Activated T-cell treated with anti-CD3 and anti-CD28 coated beads, Interleukin-2, amount 50 U/mL, for 4 hours (primary cell): ENCODE measurements at places on chromosomes 1 and 21. TPM values are rescaled to one million over a fixed set of nuclear protein-coding genes. Genes with fewer than 3 reads are reported as not detected.

GRCh38 chr1:99737016-99737415 is 29.4 kb downstream of the FRRS1 start:
- no peak for DNase-seq

DNA sequence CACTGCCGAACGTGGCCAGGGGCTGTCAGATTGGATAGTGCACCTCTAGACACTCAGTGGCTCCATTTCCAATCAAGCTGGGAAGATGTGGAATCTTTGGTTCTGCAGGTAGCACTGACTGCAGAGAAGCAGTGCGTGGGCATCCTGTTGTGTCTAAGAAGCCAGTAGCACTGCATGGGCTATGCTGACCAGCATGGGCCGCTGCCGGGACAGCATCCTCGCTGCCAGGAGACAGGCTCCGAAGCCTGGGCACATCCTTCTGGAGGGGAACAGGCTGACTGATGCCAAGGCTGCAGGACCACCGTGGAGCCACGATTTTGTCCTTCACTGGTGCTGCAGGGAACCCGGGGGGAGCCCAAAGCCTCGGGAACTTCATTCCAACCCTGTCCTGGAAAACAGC is 649.4 kb downstream of the NPHP4 start:
- no peak for DNase-seq

- no peak for DNase-seq
These were observed 87.9 kb upstream of the SERTAD4 start for GRCh38 chr1:210144736-210145135.

DNA sequence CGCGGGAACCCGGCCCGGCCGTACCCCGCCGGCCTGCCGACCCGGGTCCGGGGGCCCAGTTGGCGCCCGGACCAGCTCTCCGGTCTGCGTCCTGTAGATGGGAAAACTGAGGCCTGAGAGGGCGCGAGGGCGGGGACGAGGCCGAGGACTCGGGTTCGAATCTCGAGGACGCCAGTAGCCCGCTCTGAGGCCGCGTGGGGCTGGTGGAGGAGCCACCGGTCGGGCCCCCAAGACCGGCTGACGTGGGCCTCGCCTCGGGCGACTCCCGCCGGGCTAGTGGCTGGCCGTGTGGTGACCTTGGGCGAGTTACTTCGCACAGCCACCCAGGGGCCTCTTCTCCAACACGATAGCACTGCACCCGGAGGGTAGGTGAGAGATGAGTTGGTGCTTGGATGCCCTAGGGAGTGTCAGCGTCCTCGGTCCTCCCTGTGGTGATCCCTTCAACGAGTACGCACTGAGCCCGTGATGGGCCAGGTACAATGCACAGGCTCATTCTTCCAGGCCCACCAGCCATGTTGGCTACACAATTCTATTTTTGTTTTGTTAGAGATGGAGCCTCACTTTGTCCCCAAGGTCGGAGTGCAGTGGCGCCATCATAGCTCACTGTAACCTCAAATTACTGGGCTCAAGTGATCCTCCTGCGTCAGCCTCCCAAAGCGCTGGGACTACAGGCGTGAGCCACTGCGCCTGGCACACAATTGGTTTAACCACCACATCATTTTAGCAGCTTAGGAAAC is 404 bp upstream of the SCMH1 start:
- no peak for DNase-seq

DNA sequence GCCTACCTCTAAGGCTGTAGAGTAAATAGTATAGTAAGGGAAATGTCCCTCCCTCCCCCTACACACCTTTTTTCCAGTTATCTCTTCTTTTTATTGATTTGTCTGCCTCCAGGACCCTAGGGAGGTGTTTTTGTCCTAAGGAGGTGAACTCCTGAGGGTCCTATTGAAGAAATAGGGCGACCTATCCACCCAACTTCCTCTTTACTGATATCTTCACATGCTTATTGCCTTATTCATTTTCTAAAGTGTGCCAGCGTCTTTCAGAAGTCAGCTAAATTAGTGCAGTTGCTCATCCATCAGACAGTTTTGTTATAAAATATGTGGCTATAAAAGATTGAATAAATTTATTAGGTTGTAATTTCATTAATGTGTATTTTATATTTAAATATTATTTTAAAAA is 5.9 kb downstream of the BACH1 start:
- no peak for DNase-seq

DNA sequence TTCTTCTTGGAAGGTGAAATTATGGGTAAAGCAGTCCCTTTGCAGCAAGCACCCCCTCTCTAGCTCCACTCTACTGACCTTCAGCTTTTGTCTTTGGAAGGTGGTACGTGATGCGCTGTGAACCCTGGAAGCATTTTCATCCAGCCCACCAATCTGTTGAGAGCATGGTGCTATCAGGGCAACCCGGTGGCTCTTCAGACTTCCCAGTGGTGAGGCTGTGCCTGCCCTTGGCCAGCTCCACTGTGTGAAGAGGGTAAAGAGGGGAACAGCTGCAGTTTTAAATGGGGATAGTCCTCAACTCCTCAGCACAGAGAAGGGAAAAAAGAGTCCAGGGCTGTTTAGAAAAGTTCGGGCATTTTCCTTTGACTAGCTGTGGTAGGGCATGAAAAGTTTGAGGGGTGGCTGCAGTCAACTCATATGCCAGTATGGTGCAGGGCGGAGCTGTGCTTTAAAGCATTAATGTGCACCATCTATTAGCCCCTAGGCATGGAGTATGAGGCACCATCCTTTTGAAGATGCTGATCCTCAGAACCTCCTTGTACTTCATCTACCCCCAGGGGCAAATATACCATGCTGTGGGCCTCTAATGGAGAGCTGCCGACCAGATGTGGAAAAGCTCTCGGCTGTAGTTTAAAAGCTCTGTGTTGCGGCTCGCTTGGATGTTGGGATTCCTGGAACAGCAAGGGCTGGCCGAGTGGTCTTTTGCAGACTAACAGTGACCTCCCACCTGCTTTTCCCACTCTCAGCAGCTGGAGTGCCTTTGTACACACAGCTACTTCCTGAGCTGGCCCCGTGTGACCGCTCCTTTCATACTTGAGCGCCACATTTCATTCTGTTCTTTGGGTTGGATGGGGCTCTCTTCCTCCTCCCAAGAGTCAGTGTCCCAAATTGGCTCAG is 123.0 kb downstream of the PEX14 start:
- DNase-seq, result no peak

- no peak for DNase-seq
These were observed 52.2 kb downstream of the DMRTB1 start for GRCh38 chr1:53511323-53511932.

- DNase-seq, result no peak
These were observed 40.5 kb downstream of the PLPPR5 start for GRCh38 chr1:98964198-98964597.

GRCh38 chr1:85559890-85560289 is 20.7 kb upstream of the CCN1 start:
- DNase-seq, result no peak

GRCh38 chr1:166432655-166433054 is 265.9 kb upstream of the FAM78B start:
- DNase-seq, result no peak

DNA sequence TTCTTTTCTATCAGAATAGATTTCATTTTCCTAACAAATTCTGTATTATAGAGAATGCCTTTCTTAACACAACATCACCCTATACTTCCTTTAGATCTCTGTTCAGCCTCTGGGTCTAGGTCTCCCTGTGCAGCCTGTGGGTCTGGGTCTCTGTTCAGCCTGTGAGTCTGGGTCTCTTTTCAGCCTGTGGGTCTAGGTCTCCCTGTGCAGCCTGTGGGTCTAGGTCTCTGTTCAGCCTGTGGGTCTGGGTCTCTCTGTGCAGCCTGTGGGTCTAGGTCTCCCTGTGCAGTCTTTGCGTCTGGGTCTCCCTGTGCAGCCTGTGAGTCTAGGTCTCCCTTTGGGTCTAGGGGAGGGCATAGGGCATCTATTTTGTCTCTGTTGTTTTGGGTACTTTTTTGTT is 59.6 kb upstream of the DIP2A start:
- DNase-seq, result no peak

- DNase-seq, result no peak
These were observed 211.4 kb downstream of the PTPRC start for GRCh38 chr1:198850196-198850595.

- no peak for DNase-seq
These were observed 8.6 kb downstream of the PODN start for GRCh38 chr1:53070621-53071020.

- DNase-seq, result no peak
These were observed 160.8 kb upstream of the HOOK1 start for GRCh38 chr1:59653968-59654367.

GRCh38 chr1:155226910-155227260 is 18.4 kb downstream of the MTX1 start:
- DNase-seq, result peak; percentile 51

GRCh38 chr21:45026066-45026745 is 48.2 kb upstream of the ADARB1 start:
- no peak for DNase-seq

GRCh38 chr1:7845761-7846160 is 7.1 kb downstream of the UTS2 start:
- DNase-seq, result no peak

- DNase-seq, result no peak
These were observed 702.3 kb downstream of the BRINP3 start for GRCh38 chr1:189775343-189775742.

DNA sequence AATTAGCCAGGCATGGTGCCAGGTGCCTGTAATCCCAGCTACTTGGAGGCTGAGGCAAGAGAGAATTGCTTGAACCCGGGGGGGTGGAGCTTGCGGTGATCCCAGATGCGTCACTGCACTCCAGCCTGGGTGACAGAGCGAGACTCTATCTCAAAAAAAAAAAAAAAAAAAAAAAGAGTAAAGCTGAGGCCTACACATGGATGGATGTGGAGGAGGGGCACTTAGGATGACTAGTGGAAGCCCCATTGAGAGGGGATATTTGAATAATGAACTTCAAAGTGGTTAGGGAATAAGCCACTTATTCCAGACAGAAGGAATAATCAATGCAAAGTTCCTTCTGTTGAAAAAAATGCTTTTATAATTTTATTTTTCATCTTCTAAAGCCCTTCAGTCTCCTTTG is 51.4 kb downstream of the PTBP2 start:
- DNase-seq, result no peak

GRCh38 chr1:202987255-202987654 is 19.9 kb upstream of the TMEM183A start:
- no peak for DNase-seq

DNA sequence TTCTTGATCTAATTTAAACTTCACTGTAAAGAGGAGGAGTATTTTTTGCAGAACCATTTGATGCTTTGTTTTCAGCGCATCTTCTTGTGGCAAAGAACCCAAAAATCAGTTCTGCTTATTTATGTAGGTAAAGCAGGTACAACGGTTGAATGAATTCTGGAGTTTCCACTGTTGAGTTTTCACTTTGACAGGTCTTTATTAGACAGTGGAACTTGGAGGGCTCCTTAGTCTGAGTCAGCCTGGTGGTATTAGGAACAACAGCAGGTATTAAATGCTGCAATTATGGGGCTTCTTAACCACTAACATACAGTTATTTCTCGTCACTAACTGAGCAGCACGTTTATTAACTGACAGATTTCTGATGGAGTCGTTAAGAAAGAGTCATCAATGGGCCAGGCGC is 1.2 kb downstream of the LRIG2 start:
- DNase-seq, result no peak

DNA sequence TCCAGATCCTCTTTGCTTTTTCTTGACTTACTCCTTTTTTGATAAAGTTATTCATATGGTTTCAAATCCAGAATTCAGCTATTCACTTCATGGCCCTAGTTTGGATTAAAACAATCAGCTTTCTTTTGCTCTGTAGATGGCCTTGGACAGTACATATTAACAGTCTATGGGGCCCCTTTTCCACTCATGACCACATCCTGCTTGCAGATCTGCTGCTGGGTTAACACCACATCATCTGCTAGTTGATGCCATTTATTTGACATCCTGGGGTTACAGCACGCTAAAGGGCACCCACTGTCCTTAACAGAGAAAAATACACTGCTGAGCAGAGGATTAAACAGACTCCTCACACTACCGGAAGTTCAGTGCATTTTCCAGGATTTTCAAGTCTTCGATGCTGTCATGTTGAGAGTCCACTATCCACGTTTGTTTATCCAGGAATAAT is 941 bp upstream of the IFI16 start:
- DNase-seq, result peak; percentile 40

GRCh38 chr1:56404066-56404465 is 175.3 kb downstream of the PLPP3 start:
- DNase-seq, result no peak

The ST6GALNAC5 gene
- not detected for total RNA-seq

The C1orf122 gene
- total RNA-seq, result 54.0 TPM

The MAP3K6 gene
- 3.1 TPM for total RNA-seq

The TNFAIP8L2 gene
- 15.8 TPM for total RNA-seq

The MED8 gene
- total RNA-seq, result 49.8 TPM

The LGR6 gene
- 0.08 TPM for total RNA-seq

The TDRD5 gene
- total RNA-seq, result not detected

The AADACL4 gene
- not detected for total RNA-seq

The PRAMEF18 gene
- not detected for total RNA-seq

The GPR161 gene
- 0.27 TPM for total RNA-seq

The SMPDL3B gene
- 0.16 TPM for total RNA-seq

The AGRN gene
- total RNA-seq, result 12.0 TPM
